Epithelial cell of prostate (primary cell): ENCODE measurements at places on chromosomes 1 and 21.
A peak's percentile ranks its signal among the peaks of the same experiment; 100 is the strongest.

GRCh38 chr21:45475797-45476570, 66.3 kb downstream of the SLC19A1 start:
- DNase-seq: no peak

DNA sequence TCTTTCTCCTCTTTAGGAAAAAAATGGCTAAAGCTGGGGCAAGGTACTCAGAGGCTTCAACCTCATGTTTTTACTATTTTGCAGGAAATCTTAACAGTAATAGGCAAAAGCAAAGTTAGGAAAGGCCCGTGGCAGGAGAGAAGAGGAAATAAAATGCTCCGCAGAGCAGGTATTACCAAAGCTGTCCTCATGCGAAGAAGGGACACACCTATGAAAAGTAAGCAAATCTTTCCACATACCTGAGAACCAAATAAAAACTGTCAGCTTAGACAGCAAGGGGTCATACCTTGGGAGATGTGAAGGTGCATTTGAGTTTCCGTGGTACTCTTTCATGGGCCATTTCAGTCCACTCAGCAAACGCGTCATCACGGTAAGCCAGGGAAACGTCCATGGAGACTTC, 73.5 kb downstream of the WLS start:
- no peak for DNase-seq

DNA sequence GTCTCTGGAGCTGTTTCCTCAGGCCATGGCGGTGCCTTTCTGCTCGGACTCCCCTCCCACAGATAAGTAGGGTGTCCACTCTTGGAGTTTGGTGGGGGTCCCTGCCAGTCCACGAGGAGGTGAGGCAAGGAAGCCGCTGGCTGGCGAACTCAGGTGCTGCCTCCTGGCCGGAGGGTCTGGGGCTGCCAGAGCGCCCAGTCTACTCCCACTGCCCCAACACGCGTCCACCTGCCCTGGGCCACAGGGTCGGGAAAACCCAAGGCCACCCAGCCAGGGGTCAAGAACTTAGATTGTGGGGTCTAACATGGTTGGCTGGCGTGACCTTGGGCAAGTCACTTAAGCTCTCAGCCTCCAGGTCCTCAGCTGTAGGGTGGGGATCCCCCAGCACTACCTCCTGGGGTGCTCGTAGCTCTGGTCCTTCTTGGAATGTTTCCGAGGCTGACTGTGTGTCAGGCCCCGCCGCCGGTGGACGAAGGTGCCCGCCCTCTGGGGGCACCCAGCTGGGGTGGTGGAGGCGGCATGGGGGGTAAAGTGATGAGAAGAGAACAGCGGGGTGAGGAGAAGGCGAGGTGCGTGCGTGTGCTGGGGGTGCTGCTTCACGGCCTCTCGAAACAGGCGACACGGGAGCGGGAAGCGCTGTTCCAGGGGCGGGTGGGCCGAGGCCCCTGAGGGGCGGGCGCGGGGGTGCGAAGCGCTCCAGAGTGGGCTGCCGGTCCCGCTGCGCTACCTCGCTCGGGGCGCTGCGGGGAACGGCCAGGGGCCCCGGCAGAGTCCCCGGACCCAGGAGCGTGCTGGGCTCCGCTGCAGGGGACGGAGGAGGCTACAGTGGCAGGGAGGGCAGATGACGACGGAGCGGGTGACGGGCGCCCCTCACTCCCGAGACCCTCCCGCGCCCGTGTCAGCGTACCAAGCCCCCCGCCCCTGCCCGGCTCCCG, 1.2 kb downstream of the SH2D5 start:
- no peak for DNase-seq

- DNase-seq: no peak
Observed at GRCh38 chr21:31688603-31689368, 29.3 kb downstream of the SOD1 start.

DNA sequence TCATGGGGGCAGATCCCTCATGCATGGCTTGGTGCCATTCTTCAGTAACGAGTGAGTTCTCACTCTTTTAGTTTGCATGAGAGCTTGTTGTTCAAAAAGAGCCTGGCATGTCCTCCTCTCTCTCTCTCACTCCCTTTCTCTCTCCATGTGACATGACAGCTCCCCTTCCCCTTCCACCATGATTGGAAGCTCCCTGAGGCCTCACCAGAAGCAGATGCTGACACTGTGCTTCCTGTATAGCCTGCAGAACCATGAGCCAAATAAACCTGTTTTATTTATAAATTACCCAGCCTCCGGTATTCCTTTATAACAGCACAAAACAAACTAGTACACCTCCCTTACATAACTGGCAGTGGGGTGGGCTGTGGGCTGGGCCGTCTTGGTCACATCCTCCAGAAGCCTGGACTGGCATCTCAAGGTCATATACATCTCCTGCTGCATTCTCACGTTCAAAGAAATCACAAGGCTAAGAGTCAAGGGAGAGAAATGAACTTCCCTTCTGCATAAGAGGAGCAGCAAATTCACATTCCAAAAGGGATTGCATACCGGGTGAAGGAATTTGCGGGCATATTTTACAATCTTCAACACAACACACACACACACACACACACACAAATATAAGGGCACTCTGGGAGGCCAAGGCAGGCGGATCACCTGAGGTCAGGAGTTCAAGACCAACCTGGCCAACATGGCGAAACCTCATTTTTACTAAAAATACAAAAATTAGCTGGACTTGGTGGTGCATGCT, 2.3 kb upstream of the CCSAP start:
- DNase-seq: no peak

- no peak for DNase-seq
Observed at GRCh38 chr21:38982096-38982495, 176.4 kb downstream of the ETS2 start.

GRCh38 chr1:236829085-236829484, 34.0 kb downstream of the MTR start:
- no peak for DNase-seq

DNA sequence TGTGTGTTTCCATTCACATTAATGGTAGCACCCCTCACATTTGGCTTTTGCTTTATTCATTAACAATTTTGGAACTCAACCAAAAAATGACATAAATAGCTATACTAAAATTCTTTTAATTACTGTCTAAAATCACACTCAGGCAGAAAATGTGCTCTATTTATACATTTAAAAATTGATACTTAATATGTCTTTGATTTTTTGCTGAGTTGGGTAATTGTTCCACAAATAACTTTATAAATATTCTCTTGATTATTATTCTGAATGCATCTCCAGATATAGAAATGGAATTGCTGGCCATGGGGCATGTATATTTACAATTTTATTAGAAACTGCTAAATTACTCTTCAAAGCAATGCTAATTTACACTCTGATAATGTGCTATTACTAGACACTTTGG, 658.7 kb upstream of the CHRM3 start:
- DNase-seq: no peak

DNA sequence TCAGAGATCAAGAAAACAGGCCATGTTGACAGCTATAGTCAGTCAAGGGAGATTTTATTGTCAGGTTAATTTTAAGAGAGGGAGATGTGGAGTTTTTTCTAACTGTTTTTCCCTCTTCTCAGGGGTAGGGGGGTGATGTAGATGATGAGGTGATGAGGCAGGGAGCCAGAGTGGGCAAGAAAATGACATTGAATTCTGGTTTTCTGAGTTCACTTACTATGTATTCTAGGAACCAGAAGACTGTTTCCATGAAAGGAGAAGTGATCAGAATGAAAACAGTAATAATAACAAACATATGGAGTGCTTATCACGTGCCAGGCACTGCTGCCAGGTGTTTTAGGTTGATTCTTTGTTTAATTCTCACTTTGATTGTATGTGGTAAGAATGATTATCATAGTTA, 40.2 kb downstream of the CASQ2 start:
- no peak for DNase-seq

GRCh38 chr1:38061883-38062328, 15.3 kb upstream of the POU3F1 start:
- DNase-seq: no peak

- no peak for DNase-seq
Observed at GRCh38 chr1:93666613-93667384, 14.8 kb downstream of the BCAR3 start.

DNA sequence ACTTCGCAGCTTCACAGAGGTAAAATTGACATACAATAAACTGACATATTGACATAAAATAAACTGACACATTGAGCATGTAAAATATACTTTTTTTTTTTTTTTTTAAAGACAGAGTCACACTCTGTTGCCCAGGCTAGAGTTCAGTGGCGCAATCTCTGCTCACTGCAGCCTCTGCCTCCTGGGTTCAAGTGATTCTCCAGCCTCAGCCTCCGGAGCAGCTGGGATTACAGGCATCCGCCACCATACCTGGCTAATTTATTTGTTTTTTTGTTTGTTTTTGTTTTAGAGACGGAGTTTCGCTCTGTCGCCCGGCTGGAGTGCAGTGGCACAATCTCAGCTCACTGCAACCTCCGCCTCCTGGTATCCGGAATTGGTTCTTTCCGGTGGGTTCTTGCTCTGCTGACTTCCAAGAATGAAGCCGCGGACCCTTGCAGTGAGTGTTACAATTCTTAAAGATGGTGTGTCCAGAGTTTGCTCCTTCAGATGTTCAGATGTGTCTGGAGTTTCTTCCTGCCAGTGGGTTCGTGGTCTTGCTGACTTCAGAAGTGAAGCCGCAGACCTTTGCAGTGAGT, 48.4 kb upstream of the CLIC4 start:
- DNase-seq: no peak

- no peak for DNase-seq
Observed at GRCh38 chr1:226645279-226645976, 93.7 kb downstream of the ITPKB start.

GRCh38 chr1:47411436-47411835, 4.6 kb upstream of the FOXE3 start:
- DNase-seq: no peak

DNA sequence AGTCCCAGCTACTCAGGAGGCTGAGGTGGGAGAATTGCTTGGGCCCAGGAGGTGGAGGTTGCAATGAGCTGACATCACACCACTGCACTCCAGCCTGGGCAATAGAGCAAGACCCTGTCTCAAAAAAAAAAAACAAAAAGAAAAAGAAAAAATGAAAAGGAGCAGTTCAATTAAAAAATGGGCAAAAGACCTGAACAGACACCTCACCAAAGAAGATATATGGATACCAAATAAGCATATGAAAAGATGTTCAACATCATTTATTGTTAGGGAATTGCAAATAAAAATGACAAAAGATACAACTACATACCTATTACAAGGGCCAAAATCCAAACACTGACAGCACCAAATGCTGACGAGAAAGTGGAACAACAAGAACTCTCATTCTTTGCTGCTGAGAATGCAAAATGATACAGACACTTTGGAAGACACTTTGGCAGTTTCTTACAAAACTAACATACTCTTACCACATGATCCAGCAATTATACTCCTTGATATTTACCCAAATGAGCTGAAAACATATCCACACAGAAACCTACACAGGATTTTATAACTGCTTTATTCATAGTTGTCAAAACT, 28.7 kb upstream of the ATP5PO start:
- DNase-seq: no peak

DNA sequence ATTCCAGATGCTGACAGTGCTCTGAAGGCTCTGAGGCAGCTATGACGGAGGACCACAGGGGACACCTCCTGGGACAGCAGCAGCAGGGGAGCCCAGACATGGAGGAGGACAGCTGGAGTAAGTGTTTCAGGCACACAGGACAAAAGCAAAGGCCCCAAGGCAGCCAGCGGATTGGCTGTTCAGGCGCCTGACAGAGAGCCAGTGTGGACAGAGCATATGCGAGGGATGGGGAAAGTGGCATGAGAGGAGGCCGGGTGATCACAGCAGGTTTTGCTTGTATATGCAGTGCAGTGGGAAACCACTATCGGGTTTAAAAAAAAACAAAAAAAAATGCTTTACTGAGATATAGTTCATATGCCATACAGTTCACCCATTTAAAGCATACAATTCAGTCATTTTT, 19.1 kb downstream of the CHRNB2 start:
- no peak for DNase-seq

DNA sequence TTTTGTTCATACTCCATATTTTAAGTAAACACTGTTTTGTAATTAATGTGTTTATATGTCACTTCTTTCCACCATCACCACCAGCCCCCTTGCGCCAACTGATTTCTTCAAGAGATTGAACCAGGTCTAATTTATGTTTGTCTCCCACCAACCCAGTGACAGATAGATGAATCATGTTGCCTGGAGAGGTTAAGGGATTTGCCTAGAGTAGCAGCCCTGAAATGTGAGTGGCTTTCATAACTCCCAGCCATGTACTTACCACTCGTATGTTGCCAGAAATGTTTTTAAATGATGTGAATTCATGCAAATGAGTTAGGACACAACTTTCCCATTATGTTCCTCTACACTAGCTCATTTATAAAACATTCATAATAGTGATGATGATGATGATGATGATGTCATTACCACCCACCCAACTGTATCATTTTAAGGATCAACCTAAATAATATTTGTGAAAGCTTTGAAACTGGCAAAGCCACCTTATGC, 86.9 kb downstream of the LRRC8D start:
- no peak for DNase-seq

- no peak for DNase-seq
Observed at GRCh38 chr1:206495493-206496046, 11.8 kb upstream of the RASSF5 start.

GRCh38 chr1:188249811-188250210, 1421.1 kb downstream of the PLA2G4A start:
- DNase-seq: no peak

GRCh38 chr21:43775795-43776430, at the start of gene CSTB:
Gene CSTB, minus strand, starts transcription at chr21:43776308. Its CDS starts 39 bp downstream, at chr21:43776269.
- no peak for DNase-seq

- no peak for DNase-seq
Observed at GRCh38 chr1:56547977-56548376, 31.4 kb downstream of the PLPP3 start.

DNA sequence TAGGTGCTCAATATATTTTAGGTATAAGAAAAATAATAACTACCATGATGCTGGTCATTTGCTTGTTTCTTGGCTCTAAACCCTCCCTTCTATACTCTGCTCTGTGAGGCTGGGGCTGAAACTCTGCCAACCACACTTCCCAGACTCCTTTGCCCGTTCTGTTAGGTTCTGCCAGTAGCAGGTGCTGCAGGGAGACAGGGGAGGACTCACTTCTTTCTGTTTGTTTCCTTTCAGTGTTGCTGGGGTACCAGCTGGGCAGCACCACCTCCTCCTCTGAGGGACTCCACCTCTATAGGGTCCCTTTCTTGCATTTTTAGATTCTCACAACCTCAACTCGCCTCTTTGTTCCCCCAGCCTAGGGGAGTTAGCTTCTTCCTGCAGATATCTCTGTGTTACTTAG, 17.0 kb upstream of the SH2D2A start:
- no peak for DNase-seq

GRCh38 chr21:29340228-29340627, 41.5 kb downstream of the BACH1 start:
- no peak for DNase-seq

GRCh38 chr1:18874600-18874999, 15.1 kb upstream of the TAS1R2 start:
- no peak for DNase-seq

- no peak for DNase-seq
Observed at GRCh38 chr1:67484492-67484891, 54.3 kb upstream of the SERBP1 start.

- peak; percentile 34 for DNase-seq
Observed at GRCh38 chr1:117060441-117061317, 553 bp downstream of the TTF2 start.

DNA sequence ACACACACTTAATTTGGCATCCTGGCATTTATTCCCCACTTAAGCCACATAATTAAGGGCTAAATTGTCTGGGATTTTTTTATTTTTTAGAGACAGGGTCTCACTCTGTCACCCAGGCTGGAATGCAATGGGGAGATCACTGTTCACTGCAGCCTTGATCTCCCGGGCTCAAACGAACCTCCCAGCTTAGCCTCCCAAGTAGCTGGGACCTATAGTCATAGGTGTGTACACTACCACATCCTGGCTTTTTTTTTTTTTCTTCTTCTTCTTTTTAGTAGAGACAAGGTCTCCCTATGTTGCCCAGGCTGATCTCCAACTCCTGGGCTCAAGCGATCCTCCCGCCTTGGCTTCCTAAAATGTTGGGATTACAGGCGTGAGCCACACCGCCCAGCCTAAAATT, 24.2 kb downstream of the ZZZ3 start:
- no peak for DNase-seq
